Activated CD8-positive, alpha-beta memory T cell treated with anti-CD3 and anti-CD28 coated beads, Interleukin-2, amount 50 U/mL, for 48 hours (primary cell): ENCODE measurements at places on chromosomes 12 and 14.
A peak's percentile ranks its signal among the peaks of the same experiment; 100 is the strongest.

DNA sequence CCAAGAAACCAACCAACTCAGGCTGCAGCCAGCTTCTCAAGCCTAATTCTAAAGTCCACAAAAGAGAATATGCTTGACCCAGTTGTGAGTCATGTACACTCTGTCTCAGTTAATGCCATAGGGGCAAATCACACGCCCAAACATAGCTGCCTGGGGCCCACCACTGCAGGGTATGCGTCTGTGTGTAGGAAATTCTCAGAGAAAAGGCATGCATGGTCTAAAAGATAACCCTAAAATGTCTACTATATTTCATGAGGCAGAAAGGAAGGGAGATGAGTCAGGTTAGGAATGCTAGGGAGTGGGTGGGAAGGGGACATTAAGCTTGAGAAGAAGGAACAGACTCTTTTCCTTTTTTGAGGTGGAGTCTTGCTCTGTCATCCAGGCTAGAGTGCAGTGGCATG, 22.3 kb upstream of the SPTLC2 start:
- no peak for DNase-seq

DNA sequence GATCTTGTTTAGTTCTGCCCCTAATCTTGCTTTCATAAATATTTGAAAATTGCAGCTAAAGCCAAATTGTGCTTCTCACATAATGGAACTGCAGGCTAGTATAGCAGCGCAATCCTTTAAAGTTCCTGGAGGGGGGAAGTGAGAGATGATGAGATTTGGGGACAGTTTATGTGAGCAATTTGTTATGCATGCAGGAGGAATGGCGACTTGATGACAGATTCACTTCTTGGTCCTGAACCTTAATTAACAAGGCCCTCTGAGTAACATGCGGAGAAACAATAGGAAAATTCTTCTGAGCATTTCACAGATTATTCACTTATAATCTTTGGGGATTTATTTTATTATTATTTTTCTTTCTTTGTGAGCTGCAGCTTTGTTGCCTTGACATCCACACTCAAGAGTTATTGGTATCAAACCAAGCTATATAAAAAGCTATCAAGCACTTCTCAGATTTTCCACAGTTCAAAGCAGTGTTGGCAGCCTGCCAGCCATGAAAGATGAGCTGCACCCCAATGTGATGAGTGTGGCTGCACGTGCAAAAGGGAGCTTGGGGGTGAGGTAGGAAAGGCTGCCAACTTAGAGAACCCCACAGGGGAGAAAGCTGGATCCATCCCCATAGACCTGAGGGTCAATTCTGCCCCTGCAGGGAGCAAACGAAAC, 1662.2 kb upstream of the FLRT2 start:
- no peak for DNase-seq

- DNase-seq, result no peak
These were observed 35.5 kb downstream of the PLXNC1 start for GRCh38 chr12:94183708-94184379.

DNA sequence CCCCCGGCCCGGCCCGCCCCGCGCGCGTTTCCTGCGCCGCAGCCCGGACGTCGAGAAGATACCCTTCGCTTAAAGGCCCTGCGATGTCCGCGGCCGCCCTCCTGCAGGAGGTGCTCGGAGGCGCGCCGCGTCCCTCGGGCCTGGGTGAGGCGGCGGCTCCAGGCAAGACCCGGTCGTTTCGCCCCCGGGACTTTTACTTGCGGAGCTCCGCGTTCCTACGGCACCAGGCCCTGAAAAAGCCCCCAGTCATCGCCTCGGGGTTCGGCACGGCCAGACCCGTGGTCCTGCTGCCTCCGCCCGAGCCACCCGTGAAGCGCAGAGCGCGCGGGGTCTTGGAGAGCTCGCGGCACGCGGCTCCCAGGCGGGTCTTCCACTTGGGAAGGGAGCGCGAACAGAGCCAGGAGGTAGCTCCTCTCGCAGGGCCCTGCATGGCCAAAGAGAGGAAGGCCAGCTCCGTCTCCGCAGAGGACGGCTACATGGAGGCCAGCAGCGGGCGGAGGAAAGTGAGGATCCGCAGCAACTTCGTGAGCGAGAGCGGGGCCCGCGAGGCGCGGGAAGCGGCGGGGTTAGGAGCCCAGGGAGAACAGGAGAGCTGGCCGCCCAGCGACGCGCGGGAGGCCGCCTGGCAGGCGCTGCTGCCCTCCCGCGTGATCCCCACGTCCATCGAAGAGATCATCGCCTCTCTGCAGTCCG, 26.9 kb downstream of the TTC6 start:
- DNase-seq, result no peak

DNA sequence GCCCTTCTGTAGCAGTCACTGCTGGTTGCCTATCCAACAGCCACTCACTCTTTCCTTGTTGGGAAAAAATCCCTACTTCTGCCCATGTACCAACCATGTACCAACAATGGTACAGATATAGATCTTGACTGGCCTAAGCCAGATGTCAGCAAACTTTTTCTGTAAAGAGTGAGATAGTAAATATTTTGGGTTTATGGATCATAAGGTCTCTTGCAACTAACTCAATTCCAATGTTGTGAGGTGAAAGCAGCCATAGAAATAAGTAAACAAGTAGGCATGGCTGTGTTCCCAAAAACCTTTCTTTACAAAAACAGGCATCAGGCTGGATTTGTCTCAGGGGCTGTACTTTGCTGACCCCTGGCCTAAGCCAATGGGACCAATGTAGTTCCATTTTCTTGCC, 73.5 kb downstream of the ARMH4 start:
- no peak for DNase-seq

- DNase-seq, result no peak
These were observed 2.3 kb upstream of the MDM2 start for GRCh38 chr12:68805592-68806120.

- no peak for DNase-seq
These were observed 96.9 kb upstream of the FGD4 start for GRCh38 chr12:32302218-32303173.

DNA sequence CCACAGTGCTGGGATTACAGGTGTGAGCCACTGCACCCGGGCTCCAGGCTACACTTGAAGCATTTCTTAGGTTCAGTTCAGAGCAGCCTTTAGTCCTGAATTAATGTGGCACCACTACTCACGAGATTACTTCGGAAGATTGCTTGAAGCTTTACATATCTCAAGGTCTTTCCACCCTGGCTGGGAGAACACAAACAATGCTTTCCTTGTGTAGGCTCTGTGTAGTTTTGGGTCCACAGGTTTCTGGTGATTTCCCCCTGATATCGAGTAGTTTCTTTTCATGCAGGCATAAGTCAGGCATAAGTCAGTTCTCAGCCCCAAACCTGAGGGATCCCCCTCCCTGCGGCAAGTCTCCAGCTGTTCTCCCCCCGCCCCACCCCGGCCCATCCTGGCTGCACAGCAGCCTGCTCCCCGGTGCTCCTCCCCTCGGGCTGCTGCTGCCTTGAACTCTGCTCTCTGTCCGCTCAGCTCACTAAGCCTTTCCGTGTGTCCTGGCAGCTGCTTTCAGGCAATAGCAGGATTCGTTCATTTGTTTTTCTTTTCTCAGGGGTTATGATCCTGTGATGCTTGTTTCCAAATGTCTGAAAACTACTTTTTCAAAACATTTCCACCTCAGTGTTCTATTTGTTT, 417.7 kb downstream of the TMEM121 start:
- no peak for DNase-seq

- DNase-seq, result no peak
These were observed 522.1 kb downstream of the TMEM132D start for GRCh38 chr12:129381715-129382114.

- DNase-seq, result peak; percentile 84
These were observed at the start of gene B3GNT4 for GRCh38 chr12:122203301-122204166. B3GNT4 (plus strand) TSS chr12:122203709; CDS start chr12:122204619, 910 bp downstream.

- DNase-seq, result no peak
These were observed 7.1 kb downstream of the HECTD4 start for GRCh38 chr12:112375105-112375504.

- DNase-seq, result no peak
These were observed 54.0 kb downstream of the PHLDA1 start for GRCh38 chr12:75977590-75977951.

DNA sequence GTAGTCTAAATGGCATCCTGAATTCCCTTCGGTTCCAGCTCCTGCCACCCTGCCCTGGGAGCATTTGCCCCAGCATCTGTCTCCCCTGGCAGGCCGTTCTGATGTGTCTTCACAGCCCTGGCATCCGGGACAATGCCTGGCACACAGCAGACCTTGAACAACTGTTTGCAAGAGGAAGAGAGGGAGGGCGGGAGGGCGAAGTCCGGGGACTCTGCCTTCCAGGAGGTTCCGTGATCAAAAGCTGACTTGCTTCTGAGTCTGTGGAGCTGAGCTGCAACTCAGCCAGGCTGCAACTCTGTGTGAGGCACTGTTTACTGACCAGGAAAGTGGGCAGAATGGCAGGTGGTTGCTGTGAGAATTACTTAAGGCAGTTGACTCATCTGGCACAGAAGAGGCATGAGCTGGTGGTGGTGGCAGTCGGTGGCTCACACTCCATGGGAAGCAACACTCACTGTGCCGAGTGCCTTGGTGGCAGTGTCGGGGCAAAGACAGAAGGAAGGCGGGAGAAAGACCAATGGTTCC, 61.1 kb upstream of the DLK1 start:
- no peak for DNase-seq

DNA sequence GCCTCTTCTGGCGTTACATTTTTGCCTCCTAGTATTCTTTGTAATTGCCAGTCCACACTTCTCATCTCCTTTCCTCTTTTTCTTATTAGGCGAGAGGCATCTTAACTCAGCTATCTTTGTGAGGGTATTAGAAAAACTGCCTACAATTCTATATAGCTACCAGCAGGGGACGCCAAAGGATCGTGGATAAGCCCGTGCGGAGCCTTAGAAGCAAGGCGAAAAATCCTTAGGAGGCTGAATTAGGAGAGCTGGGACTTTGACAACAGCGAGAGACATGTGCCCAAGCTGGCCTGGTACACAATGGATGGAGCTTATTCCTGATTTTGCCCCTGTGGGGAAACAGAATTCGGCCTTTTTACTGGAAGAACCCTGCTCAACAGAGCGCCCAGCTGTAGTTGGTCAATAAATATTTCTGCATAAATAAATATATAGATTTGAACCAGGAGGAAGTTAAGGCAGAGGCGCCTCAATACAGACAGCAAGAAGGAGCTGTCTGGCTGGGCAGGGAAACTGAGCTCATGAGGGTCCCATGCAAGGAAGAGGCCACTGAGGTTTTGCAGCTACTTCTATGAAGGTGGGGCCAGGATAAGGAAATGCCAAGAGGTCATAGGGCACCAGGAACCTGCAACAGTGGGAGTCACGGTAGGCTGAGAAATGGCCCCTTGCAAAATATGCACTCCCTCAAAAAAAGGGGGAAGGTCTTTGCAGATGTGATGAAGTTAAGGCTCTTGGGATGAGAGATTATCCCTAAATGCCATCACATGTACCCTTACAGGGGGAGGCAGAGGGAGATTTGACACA, 14.6 kb upstream of the RBM19 start:
- peak; percentile 68 for DNase-seq
